ENCODE measurements at places on chromosomes 1 and 21.
A peak's percentile ranks its signal among the peaks of the same experiment; 100 is the strongest.

- no peak for DNase-seq
Measured at GRCh38 chr1:90986953-90987352, 34.9 kb downstream of the ZNF644 start.

- DNase-seq: no peak
Measured at GRCh38 chr1:163258181-163258580, 55.5 kb upstream of the RGS5 start.

- no peak for DNase-seq
Measured at GRCh38 chr1:165927169-165927568, 99.8 kb downstream of the UCK2 start.

DNA sequence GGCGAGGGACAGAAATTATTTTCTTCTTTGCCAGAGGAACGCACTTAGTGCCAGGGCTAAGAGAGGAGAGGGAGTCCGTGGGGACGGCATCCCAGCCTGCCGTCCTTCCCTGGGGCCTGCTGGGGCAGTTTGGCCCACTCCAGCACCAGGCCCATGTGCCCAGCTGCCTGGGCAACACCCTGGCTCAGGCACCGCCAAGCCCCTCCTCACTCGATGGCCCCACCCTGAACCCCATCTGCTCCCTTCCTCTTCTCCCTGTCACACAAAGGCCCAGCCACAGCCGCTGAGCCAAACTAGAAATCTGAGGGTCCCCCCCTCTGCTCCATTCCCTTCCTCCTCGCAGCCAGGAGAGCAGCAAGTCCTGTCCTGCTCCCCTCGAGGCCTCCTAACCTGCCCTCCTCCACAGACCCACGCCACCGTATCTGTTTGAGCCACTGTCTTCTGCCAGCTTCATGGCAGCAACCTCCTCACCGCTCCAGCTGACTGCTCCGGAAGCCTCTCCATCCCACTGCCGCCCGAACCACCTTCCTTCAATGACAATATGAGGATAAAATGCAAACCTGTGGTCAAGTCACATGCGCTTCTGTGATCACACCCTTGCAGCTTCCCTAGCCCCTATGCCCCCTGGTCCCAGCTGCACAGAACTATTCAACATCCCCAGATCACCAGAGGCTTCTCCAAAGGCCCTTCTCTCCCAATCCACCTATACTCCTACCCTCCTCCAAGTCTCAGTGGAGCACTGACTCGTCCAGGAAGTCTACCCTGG, 8.4 kb upstream of the TNNI1 start:
- DNase-seq: no peak

DNA sequence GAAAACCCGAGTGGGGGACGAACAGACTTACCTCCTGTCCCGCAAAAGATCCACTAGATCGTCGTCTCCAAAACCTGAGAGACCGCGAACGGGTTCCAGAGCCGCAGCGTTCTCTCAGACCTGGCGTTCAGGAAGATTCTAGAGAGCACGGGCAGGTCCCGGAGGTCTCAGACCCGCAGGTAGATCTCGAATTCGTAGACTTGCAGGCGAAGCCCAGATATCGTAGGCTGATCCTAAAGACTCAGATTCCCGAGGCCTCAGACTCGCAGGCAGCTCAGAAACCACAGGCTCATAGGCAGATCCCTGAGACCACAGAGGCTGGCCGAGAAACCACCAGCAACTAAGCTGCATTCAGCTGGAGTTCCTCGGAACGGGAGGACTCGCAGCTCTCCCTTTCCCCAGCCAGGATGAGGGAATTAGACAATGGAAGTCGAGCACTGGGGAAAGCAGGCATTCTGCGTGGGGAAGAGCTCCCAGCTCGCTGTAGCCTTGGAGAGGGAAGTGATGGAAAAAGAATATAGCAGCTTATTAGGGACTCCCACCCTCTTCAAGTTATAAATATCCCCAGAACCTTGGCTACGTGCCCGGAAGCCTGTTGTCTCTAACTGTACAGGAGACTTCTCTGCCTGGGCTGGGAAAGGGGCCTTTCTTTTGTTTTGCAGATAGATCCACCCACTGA, at the start of gene ZNF436:
Gene ZNF436, minus strand, starts transcription at position 502 of the 679 bp plus-strand sequence. CDS start 1,831 bp downstream, outside the sequence.
- DNase-seq: peak; percentile 86

- DNase-seq: no peak
Measured at GRCh38 chr1:64572222-64572900, 102.4 kb downstream of the CACHD1 start.

- DNase-seq: no peak
Measured at GRCh38 chr1:226360106-226360746, 47.7 kb downstream of the PARP1 start.

- no peak for DNase-seq
Measured at GRCh38 chr1:31020007-31020790, 45.3 kb downstream of the PUM1 start.

DNA sequence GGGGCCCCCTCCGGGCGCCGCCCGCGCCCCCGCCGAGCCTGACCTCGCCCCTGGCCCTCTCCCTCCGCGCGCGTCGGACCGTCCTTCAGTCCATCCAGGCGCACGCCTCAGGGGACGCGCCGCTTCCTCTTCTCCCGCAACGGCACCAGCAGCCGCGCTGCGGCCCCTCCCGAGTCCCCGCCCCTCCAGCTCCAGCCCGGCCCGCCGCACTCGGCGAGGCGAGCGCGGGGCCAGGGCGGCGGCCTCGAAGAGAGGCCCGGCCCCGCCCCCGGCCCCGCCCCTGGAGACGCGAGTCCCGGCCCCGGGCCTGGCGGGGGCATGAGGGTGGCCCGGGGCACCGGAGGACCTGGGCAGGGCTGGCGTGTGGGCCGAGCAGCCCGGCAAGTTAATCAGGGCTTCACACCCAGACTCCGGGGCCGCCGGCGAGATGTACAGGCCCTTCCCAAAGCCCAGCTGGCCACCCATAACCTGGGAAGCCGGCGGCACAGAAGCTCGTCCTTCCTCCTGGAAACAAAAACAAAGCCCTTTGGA, at the start of gene IGSF3:
Gene IGSF3, minus strand, starts transcription at position 159 of the 531 bp plus-strand sequence. CDS start 1,407 bp downstream, outside the sequence.
- DNase-seq: peak; percentile 81

DNA sequence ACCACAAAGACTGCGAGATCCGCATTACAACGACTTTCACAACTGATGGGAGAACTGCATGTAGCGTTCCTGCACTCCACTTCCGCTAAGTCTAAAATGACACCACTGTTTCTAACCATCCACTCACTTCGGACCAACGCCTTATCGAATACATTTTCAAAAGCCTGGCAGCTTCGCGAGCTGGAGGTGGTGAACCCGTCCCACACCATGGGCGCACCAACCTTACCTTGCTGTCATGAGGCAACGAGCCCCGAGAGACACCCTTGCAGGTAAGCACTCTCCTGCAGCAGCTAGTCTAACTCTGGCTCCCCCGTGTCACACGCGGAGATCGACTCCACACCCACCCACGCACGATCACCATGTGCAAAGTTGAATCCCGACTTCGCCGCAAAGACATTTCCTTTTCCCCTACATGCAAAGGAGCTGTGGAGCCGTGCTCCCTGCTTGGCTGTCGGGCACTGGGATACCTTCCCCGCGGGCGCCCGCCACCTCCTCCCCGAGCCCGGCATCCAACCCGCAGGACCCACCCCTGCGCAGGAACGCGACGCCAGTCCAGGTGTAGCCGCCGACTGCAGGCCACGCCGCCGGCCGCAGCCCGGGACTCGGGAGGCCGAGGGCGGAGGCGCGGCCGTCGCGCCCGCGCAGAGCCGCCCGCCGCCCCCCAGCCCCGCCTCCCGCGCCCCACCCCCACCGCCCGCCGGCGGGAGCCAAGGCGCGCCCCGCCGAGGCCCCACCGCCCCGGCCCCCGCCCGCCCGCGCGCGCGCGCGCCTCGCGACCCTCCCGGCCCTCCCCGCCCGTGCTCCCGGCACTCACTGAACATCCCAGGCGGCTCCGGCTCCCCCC, 629 bp downstream of the TAF5L start:
- peak; percentile 44 for DNase-seq

DNA sequence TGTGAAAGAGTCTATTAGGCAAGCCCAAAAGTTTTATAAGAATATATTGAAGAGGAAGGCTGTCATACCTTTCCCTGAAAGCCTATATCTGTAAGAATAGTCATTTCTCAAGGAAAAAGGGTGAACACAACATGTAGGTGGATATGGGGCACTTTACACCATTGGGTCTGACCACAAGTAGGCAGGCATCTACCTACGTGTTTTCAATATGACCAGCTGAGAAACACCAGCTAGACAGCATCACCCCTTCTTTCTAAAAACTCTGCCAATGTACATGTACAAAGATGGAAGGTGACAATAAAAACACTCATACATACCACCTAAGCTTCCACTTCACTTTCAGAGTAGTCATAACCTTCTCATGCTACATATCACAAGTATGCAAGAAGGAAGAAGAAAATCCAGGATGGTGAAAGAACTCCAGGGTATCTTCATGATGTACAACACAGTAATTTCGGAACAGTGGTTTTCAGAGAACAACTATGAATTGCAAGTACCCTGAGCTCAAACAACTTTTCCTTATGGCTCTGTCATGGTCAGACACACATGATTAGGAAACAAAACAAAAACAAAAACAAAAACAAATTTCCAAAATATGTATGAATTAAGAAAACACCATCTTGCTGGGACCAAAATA, 98.5 kb upstream of the ADGRL2 start:
- no peak for DNase-seq

GRCh38 chr1:29579821-29580425, 343.6 kb downstream of the PTPRU start:
- no peak for DNase-seq

- no peak for DNase-seq
Measured at GRCh38 chr1:230084408-230085177, 17.6 kb downstream of the GALNT2 start.

- no peak for DNase-seq
Measured at GRCh38 chr1:240618946-240619345, 7.0 kb upstream of the GREM2 start.

- DNase-seq: no peak
Measured at GRCh38 chr1:172323686-172324085, 96.8 kb upstream of the C1orf105 start.

DNA sequence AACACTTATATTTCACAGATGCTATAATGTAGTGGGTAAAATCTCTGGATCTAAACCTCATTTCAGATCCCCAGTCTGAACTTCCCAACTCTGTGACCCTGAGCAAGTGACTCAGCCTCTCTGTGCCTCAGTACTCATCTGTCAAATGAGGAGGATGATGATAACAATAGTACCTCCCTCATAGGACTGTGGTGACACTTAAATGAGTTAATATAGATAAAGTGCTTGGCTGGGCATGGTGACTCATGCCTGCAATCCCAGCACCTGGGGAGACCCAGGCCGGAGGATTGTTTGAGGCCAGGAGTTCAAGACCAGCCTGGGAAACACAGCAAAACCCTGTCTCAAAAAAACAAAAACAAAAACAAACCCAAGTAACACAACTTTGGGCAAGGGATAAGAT, 4.7 kb upstream of the ECE1 start:
- no peak for DNase-seq

DNA sequence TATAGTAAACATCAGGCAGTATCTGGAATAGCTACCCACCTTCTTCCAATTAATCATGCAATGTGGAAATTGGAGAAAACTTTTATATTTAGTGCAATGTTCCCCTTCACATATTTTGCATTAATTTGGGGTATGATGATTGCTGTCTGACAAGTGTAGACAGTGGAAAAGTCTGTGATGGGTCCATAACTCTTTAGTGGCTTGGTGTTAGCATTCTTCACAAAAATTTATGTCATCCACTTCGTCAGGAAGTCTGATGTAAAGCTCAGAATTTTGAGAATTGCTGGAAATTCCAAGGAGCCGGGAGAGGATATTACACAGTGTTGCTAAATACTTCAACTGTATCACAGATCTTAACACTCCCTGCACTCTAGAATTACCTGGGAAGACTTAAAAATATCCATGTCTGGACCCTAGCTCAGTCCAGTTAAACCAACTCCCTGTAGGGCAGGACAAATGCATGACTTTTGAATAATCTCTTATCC, 549.7 kb upstream of the PLXNA2 start:
- no peak for DNase-seq

- DNase-seq: no peak
Measured at GRCh38 chr1:223291796-223292195, 72.2 kb downstream of the SUSD4 start.

DNA sequence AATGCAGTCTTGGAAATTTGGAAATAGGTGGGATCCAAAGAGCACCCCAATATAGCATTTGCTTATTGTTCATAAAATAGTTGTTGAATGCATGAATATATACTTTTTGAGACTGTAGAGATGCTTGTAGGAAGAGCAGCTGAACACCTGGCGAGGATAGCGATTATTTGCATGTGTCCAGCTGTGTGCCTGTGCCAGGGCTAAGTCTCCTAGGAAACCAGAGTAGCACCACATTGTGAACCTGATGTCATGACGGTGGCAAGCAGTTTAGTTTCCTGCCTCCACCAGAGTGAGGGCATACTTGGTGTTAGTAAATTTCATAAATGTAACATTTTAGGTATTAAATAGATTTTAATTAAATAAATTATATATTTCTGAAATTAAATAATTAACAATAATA, 37.3 kb upstream of the IRF2BP2 start:
- no peak for DNase-seq

- no peak for DNase-seq
Measured at GRCh38 chr21:43944078-43944633, 68.0 kb upstream of the TRAPPC10 start.

GRCh38 chr1:98119796-98120195, 199.0 kb upstream of the DPYD start:
- DNase-seq: no peak

GRCh38 chr1:11693024-11693590, 1.6 kb downstream of the DRAXIN start:
- no peak for DNase-seq

GRCh38 chr1:235945775-235946570, 79.3 kb upstream of the LYST start:
- DNase-seq: no peak

Measured in left lung (tissue), 14 donors.